Dermis blood vessel endothelial cell (primary cell): ENCODE measurements at places on chromosomes 3 and 15. TPM values are rescaled to one million over a fixed set of nuclear protein-coding genes. Genes with fewer than 3 reads are reported as not detected.

COL6A5 gene
- total RNA-seq: not detected in 2 replicates

DNA sequence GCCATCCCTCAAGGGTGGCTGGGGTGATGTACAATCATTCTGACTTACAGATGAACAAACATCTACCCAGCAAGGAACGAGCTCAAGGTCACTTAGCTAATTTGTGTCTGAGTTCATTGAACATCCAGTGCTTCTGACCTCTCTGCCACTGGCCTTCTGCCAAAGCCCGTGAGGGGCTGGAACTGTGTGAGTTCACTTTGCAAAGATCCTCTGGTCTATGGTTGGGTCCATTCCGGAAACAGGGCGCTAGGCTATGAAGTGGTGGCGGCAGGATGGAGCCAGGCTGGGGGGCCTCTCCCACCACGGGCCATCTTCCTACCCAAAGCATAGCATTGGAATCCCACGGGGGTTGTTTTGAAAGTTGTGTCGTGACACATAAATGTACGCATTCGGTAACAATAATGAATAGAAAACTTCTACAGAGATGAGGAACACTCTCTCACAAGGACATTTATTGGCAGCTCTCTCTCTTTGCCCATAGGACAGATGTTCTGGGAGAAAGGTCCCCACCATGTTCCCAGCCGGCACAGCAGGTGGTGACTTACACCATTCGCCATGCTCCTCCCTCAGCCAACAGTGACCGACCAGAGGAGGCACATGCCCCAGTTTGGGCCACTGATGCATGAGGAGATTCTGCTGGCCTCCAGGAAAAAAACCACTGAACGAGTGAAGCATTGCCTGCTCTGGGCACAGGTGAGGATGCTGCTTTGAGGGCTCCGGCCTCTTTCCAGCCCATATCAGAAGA lies 214.7 kb upstream of the CHRNA7 start:
- no peak for DNase-seq

DNA sequence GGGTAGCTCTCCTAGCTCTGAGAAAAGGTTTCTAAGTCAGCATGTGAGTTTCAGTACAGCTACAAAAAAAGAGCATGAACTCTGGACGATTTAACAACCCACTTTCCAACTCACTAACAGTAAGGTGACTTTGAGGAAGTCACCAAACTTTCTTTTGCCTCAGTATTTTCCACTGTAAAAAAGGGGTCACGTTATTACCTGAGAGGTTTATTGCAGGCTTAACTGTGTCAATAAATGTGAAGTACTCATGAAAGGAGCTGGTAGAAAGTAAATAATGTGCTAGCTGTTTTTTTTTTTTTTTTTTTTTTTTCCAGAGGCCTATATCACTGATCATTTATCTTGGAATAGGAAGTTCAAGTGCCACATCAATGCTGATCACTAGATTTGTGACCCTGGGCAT lies 89.3 kb downstream of the PLSCR2 start:
- no peak for DNase-seq

DNA sequence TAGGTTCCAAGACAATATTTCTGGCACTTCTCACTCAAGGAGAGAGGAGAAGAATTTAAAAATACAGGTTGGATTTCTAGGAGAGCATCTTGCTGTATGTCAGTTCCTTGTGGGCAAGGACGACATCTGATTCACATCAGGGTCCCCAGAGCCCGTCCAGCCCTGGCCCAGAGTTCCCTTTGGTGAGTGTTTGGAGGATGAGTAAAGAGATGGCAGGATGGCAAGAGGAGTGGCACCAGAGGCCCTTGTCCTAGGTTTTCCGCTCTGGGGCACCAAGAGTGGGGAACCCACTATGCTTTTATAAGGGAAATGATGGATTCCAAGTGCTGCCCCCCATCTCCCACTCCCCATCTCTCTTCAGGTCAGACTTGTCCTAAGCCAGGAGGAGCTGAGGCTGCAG lies 181.8 kb downstream of the TBC1D2B start:
- no peak for DNase-seq

GRCh38 chr15:99130765-99131440 lies 26.0 kb downstream of the SYNM start:
- no peak for DNase-seq

DNA sequence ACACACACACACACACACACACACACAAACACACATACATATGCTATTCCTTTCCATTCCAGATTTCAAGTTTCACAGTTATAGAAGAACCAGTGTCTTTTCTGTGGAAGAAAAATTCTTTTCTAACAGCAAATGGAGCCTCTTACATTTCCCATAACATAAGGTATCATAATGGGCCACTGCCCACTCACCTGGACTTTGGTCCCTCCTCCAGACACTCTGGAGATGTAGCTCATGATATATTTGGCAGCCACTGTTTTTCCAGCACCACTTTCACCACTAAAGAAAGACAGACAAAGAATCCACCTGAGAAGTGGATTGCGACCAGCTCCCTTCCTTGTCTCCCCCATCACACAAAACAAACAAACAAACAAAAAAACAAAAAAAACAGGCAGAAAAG lies 29.8 kb downstream of the LDHAL6B start:
- DNase-seq: no peak

- no peak for DNase-seq
Measured at GRCh38 chr15:68775671-68776476, 44.8 kb downstream of the ANP32A start.

DNA sequence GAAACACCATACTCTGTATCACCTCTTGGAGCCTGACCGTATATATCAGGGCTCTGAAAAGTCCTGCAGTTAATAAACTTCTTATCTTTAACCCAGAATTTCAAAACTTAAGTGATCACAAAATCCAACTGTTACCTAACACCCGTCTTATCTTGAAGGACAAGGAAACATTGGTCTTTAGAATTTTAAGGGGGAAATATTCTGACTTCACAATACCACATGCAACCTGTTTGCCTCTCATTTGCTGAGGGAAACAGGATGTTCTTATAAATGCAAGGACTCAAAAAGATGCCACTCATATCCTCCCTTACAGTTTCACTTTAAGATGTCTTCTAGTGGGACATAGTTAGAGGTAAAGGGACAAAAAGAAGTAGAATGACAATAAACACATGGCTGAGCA lies 67.9 kb downstream of the CRTC3 start:
- peak; percentile 14 for DNase-seq

DNA sequence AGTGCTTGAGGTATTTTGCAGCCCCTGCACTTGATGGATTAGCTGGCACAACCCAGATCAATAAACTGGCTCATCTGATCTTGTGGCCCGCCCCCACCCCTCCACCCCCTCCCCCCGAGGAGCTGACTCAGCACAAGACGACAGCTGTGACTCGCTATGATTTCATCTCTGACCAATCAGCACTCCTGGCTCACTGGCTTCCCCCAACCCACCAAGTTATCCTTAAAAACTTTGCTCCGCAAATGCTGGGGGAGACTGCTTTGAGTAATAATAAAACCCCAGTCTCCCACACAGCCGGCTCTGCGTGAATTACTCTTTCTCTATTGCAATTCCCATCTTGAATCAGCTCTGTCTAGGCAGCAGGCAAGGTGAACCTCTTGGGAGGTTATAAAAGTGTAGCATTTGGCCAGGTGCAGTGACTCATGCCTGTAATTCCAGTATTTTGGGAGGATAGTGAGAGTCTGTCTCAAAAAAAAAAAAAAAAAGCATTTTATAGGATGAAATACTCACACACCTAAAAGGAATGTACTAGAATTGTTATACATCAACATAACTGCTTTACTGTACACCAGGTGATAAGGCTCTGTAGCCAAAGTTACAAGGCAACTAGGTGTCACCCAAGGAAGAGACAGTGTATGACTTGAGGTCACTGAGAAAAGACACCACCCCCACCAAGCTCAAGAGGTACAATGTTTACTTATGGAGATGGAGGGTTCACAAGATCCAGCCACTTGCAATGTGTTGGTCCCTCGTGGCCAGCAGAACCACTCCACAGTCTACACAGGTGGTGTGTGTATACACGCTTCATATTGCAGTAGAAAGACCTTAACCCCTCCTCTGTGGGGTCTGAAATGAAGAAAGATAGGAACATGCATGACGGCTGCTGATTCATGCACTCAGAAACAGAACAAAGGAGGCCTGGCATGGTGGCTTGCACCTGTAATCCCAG lies 8.6 kb downstream of the ZNF445 start:
- DNase-seq: no peak

- no peak for DNase-seq
Measured at GRCh38 chr3:66762916-66763693, 235.0 kb upstream of the KBTBD8 start.

- DNase-seq: no peak
Measured at GRCh38 chr15:44781128-44781810, 44.9 kb downstream of the TRIM69 start.

DNA sequence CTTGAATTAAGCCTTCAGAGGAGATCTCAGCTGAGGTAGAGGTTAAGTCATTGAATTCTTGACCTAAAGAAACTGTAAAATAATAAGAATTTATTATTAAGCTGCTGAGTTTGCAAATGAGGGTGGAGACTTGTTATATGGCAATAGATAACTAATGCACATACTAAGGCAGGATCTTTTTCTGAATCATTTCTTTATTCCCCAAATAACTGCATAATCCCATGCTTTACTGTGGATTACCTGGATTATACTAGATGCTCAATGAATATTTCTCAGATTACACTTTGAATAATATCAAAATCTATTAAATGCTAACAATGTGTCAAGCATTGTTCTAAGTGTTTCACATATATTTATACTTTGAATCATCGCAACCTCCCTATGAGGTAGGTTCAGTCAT lies 532.5 kb downstream of the NAALADL2 start:
- DNase-seq: no peak

SLC22A13 gene
- 0.17 and 0.19 TPM in 2 replicates for total RNA-seq

GRCh38 chr3:79039192-79039591 lies 728.6 kb downstream of the ROBO1 start:
- DNase-seq: no peak

DNA sequence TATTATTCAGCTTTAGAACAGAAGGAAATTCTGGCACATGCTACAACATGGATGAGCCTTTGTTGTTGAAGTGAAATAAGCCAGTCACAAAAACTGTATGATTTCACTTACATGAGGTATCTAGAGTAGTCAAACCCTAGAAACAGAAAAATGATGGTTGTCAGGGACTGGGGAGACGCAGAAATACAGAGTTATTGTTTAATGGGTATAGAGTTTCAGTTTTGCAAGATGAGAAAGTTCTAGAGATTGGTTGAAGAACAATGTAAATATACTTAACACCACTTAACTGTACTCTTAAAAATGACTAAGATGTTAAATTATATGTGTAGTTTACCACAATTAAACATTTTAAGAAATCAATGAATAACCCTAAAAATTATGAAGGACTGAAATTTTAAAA lies 15.8 kb downstream of the SPTSSB start:
- no peak for DNase-seq

BNC1 gene
- total RNA-seq: 0.56 and 0.85 TPM in 2 replicates

DNA sequence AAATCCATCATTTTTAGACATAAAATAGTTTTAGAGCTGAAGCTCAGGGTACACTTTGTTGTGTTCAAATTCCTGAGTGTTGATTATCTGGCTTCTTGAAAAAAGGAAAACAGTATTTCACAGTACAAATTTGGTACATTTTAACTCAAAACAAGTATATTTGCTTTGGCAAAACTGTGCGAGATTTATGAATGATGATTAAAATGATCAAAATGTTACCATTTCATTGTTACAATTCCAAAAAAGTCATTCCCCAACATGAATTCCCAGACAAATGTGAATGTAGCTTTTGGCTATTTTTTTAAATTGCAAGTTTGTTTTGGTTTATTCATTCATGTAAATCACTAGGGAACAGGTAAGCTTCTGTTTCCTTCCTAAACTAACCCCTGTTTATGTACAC lies 347.4 kb upstream of the DCBLD2 start:
- DNase-seq: no peak

DNA sequence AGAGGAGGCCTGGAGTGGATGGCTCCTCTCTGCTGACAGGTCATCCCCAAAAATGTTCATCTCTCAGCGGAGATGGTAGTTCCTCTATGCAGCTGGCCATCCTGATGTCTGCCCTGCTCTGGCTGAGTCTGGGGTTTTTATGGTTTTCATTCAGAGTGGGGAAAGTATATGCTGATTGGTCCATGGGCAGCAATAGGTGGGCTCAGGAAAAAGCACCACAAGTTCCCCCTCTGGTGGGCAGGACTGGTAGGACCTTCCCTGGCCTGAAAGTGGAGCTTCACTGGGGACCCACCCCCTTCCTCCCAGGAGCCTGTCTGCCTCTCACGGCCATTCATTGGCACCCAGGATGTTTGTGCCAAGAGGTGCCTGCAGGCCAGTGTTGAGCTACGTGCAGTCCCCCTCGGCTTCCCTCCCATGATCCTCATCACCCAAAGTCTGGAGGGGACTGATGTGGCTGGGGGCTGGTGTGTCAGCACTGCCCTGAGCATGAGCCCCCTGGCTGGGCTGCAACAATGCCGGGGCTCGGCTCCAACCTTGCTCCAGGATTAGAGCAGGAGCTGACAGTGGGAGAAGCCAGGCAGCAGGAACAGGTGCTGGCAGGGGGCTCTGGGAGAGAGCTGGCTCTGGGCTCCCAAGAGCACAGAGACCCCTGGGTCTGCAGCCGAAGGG lies 13.1 kb upstream of the BLOC1S6 start:
- peak; percentile 23 for DNase-seq

GRCh38 chr15:64044300-64045100 lies 1.8 kb downstream of the DAPK2 start:
- DNase-seq: peak; percentile 44

- DNase-seq: no peak
Measured at GRCh38 chr3:63774781-63775180, 44.3 kb upstream of the C3orf49 start.

LYZL4 gene
- not detected in 2 replicates for total RNA-seq

DNA sequence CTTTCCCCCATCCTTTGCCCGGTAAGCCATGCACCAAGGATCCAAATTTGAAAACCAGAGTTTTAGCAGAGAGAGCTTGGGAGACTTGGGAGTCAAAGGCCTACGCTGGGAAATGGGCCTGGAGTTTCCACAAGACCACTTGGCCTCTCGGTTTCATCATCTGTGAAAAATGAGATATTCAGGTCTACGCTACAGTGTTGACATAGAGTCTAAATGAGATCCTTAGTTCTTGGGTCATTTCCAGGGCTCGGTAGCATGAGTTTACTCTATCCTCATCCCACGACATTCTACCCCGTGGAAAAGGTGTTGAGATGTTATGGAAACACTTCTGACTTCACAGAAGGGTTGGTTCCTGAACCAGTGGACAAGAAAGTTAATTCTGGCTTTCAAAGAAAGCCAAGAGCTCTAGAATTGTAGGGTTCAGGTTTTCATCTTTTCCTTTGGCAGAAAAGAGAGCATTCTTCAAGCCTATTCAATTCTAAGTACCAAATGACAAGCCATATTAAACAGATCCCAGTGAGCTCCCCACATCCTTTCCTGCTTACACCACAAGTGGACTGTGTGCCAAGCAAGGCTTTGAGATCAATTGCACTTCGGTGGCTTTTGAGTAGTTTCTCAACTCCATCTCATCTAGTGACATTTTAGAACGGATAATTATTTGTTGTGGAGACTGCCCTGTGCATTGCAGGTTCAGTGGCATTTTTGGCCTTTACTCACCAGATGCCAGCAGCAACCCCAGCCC lies 219.7 kb downstream of the SLCO3A1 start:
- no peak for DNase-seq

CDHR4 gene
- total RNA-seq: not detected in 2 replicates

GRCh38 chr15:77039848-77040247 lies 31.1 kb downstream of the TSPAN3 start:
- DNase-seq: no peak

GRCh38 chr3:110773413-110773954 lies 298.1 kb upstream of the NECTIN3 start:
- no peak for DNase-seq
